HS-27A (cell line): ENCODE measurements at places on chromosomes 12 and 14.

DNA sequence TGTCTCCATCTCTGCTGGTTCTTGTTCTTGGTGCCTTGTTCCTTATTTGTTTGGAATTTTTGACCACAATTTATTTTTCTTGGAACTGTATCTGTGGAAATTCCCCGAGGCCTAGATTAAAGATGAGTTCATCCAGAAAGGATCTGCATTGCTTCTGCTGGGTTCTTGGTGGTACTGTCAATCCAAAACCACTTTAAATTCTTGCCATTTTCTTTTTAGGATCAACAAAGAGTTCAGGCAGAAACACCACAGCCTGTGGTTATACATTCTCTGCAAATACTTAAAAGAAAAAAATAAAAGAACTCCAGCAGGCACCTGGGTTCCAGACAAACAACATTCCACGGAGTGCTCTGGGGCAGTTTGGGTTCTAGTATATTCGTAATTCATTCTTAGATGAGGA is 6.0 kb upstream of the VAMP1 start:
- DNase-seq = no peak

GRCh38 chr14:22850944-22851764 is 14.8 kb downstream of the MMP14 start:
- DNase-seq = peak; percentile 66

- DNase-seq = no peak
Measured at GRCh38 chr12:40511341-40511740, 180.9 kb upstream of the CNTN1 start.

- DNase-seq = no peak
Measured at GRCh38 chr12:120262852-120263747, 2.4 kb downstream of the PXN start.

DNA sequence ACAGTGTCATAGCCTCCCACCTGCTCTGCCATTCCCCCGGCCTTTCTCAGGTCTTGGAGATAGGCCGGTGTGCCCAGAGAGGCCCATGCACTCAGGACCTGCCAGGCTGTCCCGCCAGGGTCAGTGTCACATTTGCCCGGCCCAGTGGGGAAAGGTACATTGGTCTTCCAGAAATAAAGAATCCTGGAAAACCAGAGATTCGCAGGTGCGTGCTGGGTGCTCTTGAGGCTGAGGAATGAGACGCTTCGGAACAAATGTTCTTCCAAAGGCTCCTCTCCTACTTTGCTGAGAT is 205.8 kb upstream of the RTL1 start:
- no peak for DNase-seq

DNA sequence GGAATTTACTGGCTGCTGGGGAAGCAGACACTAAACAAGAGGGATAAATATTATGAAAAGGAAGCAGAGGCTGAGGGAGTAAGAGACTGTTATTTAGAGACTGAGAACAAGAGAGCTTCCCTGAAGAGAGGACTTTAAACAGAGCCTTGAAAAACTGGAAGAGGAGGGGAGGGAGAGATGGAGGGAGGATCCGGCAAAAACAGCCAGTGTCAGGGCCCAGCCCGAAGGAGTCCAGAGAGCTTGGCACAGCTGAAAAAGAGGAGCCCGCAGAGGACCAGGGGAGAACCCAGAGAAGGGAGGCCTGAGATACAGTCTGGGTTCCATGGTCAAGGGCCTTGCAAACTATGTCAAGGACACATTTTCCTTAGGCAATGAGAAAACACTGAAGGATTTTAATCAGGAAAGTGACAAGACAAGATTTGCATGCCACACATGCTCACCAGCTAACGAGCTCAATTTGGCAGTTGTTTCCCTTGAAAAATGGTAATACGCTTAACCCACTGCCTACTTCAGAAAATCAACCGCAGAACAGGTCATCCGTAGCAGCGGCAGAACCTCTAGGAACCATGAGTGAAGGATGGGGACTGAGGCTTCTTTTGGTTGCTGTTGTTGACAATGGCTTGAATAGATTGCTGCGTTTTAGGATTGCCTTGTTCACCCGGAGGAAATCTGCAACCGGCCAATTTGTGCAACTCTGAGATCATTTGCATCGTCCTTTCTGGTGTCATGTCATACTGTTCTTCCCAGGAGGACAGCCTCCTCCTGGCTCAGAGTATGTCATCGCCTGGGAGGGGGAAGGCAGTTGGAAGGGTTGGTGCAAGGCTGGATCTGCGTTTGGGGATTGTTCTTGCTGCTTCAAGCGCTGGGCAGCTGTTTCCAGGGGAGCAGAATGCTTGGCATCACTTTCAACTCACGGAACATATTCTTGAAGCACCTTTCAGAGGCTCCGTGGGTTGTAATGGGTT is 108.2 kb downstream of the PRMT8 start:
- DNase-seq = no peak

DNA sequence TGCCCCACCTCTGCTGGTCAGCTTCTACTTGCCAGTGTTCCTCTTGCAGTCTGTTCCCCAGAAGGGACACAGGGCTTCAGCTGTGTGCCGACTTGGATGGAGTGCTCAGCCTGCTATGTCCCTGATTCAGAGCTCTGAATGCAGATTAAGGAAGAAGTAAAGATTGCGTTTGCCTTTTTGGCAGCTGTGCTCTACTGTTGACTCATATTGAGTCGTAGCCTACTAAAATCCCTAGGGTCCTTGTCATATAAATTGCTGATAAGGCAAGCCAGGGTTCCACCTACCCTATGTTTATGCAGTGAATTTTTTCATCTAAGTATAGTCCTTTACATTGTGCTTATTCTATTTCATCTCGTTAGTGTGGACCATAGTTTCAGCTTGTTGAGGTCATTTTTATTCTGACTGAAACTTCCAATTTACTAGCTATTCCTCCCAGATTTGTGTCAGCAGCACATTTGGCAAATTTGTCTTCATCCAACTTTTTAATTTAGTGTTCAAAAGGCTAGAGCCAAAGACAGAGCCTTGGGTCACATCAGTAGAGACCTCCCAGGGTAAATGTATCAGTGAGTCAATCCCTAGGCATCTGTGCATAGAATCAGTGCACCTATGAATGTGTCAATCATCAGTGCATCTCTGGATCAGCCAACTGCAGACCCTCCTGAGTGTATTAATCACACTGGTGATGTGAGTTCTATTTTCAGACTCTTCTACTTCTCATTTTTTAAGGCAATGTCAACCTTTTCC is 31.9 kb downstream of the CACNA1C start:
- DNase-seq = no peak

GRCh38 chr14:85221832-85222231 is 308.1 kb upstream of the FLRT2 start:
- no peak for DNase-seq

- no peak for DNase-seq
Measured at GRCh38 chr14:51488569-51489220, 163.0 kb upstream of the FRMD6 start.

DNA sequence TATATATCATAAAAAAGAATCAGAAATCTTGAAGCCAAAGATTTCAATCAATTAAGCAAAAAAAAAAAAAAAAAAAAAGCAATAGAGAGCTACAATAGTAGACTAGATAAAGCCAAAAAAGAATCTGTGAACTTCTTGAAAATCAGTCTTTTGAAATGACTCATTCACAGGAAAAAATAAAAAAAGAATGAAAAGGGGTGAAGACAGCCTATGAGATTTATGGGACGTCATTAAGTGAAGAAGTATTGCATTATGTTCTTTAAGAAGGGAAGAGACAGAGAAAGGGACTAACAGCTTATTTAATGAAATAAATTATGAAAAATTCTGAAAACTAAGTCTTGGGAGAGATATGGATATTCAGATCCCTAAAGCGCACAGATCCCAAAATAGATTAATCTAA is 103.8 kb downstream of the ACSS3 start:
- no peak for DNase-seq

- DNase-seq = no peak
Measured at GRCh38 chr12:99476956-99477355, 170.6 kb upstream of the GARIN6 start.

DNA sequence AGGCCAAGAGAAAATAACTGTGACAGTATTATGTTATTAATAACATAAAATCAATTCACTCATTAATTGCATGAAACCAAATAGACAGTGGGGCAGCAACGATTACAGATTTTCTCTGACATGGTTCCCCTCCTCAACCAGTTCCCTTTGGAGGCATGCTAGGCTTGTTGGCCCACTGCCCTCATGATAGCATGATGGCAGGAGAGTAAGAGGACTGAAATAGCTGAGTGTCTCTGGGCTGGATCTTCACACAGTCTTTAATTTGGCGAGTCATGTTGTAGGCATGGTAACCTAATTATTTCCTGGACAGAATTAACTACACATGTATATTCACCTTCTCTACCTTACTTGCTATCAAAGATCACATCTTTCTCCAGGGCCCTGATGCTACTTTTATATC is 266.2 kb upstream of the PELI2 start:
- no peak for DNase-seq

DNA sequence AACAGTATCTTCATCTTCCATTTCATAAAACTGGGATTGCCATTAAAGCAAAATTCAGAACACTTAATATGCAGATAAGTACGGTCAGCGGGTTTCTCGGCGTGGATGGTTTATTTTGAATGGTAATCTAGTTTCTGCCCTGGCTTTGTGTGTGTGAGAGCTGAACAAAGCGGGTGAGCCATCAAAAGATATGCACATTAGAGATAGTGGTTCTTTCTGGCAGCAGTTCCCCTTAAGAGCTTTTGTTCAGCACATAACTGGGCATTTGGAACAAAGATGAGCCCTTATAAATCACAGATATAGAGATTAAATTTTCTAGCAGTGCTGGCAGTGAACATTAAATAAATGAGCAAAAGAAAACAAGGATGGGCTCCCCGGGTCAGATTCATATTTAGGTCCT is 207.5 kb downstream of the CALM1 start:
- DNase-seq = no peak

DNA sequence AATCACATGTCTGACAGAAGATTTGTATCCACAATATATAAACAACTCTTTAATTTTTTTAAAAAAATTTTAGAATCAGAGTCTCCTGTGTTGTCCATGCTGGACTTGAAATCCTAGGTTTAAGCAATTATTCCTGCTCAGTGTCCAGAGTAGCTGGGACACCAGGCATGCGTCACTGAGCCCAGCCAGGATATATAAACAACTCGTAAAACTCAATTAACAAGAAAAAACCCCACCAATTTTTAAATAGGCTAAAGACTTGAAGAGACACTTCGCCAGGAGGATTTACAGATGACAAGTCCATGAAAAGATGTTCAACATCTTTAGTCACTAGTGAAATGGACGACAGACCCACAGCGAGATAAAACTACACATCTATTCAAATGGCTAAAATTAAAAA is 2.0 kb upstream of the SCN8A start:
- no peak for DNase-seq

- DNase-seq = no peak
Measured at GRCh38 chr12:71558445-71558844, 105.2 kb downstream of the ZFC3H1 start.

DNA sequence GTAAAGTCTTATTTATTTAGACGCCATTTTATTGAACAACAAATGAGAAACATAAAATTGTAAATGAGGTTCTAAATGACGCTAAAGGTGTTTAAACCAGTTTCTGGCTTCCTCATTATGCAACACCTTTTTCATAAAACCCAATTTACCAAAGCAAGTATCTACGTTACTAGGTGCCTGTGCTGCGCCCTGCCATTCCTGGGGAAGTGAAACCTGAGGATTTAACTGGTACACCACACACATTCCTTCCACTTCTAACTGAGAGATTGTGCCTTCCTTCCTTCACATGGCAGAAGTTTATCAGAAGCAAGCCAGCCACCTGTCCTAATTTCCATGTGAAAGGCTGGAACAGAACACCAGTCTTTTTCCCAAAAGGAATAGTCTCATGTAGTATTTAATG is 40.3 kb upstream of the GCH1 start:
- no peak for DNase-seq

GRCh38 chr14:53845813-53846693 is 110.6 kb downstream of the BMP4 start:
- DNase-seq = no peak

DNA sequence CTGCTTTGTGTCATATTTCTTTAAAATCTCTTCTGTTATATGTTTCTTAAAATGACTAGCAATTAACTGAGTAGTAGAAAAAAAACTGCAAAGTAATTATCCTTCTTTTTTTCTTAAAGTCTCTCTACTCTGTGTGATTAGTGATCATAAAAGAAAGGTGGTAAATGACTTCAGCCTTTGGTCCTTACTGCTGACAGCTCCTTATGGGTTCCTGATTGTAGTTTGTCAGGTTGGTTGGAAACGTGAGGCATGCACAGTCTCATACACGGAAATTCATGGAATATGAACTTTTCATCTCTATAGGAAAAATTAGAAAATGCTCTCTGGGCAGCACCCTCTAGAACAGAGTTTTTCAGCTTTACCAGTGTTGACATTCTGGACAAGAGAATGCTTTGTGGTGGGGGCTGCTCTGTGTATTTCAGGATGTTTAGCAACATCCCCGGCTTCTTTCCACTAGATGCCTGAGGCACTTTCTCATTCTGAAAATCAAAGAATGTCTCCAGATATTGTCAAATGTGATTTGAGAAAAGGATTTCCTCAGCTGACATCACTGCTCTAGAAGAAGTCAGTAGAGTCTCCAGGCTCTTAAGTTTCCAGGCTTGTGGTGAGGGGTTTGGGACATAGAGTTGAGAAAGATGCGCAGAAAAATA is 121.0 kb downstream of the PIK3C2G start:
- no peak for DNase-seq

DNA sequence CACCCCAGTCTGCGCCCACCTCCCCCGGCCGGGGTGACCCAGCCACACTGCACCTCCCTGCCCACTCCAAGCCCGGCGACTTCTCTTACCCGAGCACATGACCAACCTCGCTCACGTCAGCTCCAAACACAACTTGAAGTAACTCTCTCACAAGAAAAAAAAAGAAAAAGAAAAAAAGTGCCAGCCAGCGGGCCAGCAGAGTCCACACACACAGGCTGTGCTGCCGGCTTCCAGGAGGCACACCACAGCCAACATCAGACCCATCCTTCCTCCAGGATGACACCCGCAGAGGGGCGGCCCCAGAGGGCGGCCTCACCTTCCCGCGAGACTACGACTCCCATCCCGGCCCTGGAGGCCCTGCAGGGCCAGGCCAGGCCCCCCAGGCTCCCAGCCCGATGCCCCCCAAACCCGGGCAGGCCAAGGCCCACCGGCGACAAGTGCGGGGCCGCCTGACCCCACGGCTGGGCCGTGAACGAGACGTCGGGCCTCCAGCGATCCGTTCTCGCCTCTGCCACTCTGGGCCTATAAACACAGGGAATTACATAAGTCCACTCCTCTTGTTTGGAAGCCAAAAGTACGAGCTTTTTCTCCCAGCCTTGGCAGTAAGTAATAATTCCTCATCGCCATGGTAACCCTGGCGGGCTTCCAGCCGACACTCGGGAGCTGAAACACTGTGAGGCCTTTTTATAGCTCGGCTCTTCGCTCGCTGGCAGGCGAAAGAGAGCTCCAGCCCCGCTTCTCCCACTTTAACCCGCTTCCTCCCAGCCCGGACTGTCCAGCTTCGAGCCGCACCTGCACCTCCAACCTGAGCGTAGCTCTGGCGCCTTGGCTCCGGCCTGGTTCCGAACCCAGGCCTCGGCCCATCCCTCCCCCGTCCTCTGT is 49.1 kb downstream of the NCOR2 start:
- DNase-seq = peak; percentile 97

- peak; percentile 33 for DNase-seq
Measured at GRCh38 chr14:25406818-25407217, 356.9 kb upstream of the STXBP6 start.
